Right kidney (tissue), 9 donors: ENCODE measurements at places on chromosomes 3 and 15.

DNA sequence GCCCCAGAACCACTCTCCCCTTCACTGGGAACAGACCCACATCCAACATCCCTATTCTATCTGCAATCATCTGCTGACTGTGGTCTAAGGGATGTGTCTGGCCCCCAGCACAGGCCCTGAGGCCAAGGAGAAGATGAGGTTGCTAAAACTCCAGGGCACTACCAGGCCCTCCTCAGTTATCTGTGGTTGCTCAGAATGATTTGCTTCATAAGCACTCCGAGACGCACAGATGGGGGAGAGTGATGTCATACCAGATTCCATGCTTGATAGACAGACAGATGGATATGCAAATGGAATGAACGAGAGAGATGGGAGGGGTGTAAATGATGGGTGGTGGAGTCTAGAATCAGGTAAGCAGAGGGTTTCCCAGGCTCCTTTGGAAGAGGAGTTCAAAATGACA, 57.8 kb downstream of the CEMIP start:
- no peak for DNase-seq

DNA sequence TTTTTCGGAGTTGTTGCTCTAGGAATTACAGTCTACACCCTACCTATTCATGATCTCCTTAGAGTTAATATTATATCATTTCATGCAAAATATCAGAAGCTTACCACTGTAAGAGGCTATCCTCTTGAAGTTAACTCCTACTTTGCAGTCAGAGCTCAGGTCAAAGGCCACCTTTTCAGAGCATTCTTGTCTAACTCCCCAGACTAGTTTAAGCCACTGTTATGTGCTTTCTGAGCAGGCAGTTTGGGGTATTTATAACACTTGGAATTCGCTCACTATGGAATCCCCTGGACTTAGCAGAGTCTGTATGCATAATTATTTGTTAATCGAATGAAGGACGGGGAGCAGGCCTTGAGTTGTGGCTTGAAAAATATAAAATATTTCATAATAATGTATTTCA, 21.7 kb downstream of the MED12L start:
- DNase-seq, result no peak

GRCh38 chr3:155554777-155555451, 190.0 kb downstream of the PLCH1 start:
- peak; percentile 23 for DNase-seq

DNA sequence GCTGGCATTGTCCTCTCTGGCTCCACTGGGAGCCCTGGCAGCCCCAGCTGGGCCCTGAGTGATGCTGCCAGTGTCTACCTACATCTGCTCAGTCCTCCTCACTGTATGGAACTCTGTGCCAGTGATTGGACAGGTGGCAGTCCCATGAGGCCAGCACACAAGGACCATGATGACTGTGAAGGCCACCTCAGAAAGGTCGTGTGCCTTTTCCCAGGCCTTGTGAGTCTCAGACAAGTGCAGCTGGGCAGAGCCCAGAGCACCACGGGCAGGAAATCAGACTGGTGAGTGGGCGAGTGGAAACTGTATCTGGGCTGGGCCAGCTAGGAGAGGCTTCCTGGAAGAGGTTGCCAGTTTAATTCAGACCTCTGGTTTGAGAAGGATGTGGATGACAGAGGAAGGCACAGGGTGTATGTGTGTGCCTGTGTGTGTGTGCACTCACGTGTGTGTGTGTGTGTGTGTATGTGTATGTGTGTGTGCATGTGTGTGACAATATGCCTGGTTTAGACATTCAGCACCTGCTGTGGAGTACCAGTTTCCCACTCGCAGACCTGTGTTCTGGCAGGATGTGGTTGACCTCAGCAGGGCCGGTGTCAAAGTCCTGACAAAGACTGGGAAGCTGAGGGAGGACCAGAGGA, 7.0 kb downstream of the MAPKAPK3 start:
- no peak for DNase-seq

- no peak for DNase-seq
Measured at GRCh38 chr3:117479095-117479494, 769.5 kb downstream of the TUSC7 start.

- peak; percentile 17 for DNase-seq
Measured at GRCh38 chr3:49351521-49352011, 6.6 kb downstream of the GPX1 start.

DNA sequence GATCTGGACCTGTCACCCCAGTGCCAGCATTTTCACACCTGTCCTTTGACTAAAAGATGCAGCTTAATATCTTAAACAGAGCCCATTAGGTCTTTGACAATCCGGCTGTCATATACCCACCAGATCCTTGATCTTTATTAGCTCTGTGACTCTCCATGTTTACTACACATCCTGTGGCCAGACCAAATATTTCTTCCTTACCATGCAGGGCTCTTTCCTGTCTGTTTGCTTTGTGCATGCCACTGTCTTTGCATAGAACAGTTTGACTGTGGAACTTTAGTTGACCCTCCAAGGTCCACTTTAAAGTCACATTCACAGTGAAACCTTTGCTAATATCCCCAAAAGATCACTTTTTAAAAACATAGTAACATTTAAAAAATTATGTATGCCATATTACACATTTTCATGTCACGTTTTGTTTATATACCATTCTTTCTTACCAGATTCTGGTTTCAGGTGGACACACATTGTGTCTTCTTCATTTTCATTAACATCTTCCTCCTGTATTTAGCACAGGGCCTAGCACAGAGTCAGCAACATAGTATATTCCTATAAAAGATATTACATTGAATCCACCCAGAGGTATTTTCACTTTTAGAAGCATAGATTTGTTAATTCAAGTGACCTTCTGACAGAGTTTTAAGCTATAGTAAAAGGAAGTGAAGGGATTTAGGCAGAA, 95.8 kb downstream of the RAP2B start:
- no peak for DNase-seq

GRCh38 chr15:65431731-65432130, 9.0 kb upstream of the IGDCC4 start:
- no peak for DNase-seq

DNA sequence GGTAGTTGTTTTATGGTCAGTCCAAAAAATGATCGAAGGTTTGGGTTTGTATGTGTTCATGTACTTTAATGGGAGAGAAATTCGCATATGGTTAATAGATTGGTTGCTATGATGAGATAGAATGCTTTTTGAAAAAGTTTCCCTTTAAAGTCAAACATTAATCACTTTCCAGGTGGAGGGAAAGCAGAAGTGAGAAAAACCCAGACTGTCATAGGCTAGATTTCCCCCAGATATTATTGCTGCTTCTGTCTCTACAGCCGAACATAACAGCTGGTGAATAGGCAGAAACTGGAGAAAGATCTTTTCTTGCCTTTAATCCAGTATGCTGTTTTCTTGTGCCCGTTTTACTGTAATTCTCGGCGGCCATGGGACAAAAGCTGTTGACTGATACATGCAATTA, 287.6 kb downstream of the SOX2 start:
- DNase-seq, result no peak

DNA sequence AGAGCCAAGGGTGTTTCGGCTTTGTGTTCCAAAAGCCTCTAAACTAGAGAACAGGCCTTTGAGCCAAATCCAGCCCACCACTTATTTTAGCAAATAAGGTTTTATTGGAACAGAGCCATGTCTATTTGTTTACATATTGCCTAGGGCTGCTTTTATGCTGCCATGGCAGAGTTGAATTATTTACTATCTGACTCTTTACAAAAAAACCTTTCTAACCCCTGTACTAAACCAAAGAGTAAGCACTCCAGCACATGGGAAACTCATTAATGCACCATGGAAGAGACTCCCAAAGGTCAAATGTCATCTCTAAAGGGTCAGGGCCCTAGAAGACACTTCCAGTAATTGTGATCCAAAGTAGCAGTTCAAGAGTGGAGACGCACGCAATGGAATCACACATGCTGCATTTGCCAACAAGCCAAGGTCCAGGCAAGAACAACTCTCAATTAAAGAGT, 22.3 kb downstream of the OSBPL10 start:
- no peak for DNase-seq

DNA sequence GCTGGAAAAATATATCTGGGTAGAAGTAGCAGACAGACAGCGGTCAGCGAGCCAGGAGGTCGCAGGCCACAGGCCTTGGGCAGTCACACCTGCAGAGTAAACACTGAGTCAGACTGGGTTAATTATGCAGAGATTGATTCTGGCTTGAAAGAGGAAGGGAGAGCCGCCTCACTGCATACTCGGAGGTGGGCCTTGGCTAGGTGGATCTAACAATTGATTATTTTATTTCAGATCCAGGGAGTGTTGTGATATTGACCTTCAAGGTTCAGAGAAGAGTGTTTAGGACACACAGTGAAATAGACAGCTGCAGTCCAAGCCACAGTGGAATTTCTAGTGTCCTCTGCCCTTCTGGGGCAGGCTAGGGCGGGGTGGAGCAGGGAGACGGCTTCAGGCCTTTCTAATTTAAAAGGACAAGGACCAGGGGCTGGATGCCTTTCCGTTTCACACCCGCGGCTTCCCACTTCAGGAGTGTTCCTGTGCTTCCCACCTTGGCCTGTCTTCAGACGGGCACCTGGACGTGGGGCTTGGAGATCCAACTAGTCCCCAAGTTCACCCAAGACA, 237.3 kb downstream of the XXYLT1 start:
- no peak for DNase-seq

GRCh38 chr3:62376906-62377877, 3.8 kb upstream of the FEZF2 start:
- peak; percentile 50 for DNase-seq

- no peak for DNase-seq
Measured at GRCh38 chr15:34942363-34942762, 27.2 kb downstream of the AQR start.

- no peak for DNase-seq
Measured at GRCh38 chr3:20846066-20846465, 660.1 kb upstream of the SGO1 start.

DNA sequence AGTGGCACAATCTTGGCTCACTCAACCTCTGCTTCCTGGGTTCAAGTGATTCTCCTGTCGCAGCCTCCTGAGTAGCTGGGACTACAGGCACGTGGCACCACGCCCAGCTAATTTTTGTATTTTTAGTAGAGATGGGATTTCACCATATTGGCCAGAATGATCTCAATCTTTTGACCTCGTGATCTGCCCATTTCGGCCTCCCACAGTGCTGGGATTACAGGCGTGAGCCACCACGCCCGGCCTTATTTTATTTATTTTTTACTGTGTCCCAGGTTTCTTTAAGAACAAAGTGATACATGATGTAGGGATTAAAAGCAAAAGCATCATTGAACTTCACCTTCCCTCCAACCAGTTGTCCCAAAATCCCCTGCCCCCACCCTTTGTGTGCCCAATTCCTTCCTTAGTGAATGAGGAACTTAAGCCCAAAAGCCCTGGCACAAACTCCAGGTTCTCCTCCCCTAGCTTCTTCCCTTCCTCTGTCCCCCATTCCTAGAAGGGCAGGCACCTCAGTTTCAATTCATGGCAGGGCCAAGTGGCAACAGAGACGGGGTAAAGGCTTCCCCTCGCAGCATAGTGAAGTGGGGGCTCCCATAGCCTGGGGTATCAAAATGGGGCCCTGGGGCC, 23.7 kb upstream of the RPN1 start:
- no peak for DNase-seq

DNA sequence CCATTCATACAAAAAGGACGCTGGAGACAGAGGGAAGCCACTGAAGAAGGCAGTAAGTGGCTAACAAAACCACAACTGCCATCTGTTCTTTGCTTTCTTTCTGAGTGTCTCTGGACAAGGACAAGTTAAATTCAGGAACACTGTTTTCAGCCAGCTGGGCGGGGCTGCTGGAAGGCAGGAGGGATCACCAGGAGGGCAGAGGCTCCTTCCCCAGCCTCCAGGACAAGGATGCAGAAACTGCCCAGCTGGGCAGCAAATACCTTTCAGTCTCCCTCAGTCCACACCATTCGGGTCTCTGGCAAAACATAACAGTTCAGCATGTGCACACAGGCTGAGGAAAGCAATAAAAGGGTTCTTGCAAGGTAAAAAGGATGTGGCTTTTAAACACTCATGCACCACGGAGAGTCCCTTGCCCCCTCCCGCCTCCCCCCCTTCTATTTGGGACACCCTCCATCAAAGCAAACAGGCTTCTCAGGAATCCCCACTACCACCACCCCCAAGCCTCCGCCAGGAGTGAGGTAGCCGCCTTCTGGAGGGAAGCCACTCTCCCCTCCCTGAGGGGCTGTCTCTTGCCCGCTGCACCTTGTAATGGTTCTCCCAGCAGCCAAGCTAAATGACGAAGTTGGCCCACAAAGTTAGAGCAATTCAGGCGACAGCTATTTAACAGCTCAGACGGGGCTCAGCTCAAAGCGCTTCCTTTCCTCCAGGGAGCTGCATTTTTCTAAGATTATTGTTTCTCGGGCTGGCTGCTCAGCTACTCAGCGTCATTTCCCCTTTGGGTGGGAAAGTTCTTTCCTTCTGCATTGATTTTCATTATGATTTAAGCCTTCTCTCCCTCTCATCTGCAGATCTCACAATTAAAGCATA, 3.8 kb downstream of the HEG1 start:
- DNase-seq, result no peak

DNA sequence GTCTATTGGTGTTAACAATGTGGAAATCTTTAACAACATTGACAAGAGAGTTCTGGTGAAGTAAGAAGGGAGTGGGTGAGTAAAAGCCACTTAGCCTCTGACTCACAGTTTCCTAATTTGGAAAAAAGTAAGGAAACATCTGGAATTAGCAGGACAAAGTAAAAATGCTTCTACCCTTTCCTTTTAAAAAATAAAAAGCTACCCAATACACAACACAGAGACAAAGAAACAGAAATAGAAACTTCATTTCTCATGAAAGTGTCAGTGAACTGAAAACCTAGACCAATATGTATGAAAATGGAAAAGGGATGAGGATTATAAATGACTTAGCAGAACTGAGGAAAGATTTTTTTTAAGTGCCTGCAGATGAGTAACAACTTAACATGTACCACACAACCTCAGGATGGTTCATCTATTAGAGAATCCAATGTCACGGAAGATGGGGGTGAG, 65.4 kb downstream of the SSR3 start:
- DNase-seq, result no peak

- no peak for DNase-seq
Measured at GRCh38 chr15:70501121-70501727, 262.1 kb downstream of the UACA start.

DNA sequence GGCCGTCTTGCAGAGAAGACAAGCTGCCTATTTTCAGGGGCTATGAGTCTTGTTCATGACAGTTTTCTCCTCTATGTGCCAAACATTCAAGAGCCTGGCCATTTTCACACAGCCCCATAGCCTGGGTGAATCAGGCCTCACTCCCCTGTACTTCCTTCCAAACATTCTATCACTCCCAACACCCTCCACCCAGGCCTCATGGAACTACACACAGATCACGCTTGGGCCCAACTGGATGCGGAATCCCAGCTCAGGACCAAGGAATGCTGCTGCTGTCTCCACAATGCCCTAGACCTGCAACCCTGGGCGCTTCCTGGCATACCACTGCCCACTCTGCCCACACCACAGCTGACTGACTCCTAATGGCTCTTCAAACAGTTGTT, 39.4 kb upstream of the PCSK6 start:
- no peak for DNase-seq
